ENCODE measurements at places on chromosomes 16 and 17.

DNA sequence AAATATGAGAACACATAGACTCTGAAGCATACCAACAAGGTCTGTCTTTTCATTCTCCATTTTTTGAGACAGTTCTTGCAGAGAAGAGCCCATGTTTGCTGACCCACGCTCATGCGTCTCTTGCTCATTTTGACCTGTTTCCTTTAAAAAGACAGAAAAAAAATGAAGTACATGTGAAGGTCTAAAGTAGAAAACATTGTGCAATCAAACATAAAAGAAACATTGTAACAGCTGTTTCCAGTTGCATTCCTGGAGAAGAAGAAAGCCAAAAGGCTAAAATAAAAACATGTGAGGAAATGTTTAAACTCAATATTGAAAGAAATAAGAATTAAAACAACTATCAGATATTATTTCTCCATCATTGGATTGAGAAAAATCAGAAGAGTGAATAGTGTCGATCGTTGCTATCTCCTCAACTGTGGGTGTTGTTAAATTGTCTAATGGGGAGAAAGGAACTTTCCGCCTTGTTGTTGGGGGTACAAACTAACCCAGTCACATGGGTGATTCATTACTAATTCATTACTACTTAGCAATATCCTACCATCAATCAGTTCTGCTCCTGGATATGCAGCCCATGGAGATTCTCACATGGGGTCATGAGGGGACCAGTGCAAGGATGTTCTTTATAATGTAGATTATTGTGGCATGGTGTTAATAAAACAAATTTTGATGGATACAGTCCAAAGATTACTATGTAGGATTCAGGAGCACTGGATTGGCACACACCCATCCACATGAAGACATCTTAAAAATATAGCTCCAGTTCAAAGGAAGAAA is 9.5 kb downstream of the ABCA9 start:
- DNase-seq = peak; percentile 20

DNA sequence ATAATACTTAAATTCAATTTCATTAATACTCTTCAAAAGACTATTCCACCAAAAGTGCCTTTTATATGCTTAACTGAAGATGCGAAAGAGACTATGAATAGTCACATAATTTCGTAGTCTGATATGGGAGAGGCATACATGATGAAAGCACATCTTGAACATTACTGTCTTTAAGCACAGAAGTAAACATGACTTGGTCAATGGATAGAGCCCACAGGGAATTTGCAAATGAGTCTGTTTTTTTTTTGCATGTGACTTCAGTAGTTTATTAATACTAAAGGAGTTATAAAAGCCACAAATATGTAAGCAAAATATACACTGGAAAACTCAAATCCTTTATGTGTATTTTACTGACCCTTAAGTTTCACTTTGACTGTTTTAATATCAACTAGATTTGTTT is 15.9 kb downstream of the ADPRM start:
- DNase-seq = no peak

DNA sequence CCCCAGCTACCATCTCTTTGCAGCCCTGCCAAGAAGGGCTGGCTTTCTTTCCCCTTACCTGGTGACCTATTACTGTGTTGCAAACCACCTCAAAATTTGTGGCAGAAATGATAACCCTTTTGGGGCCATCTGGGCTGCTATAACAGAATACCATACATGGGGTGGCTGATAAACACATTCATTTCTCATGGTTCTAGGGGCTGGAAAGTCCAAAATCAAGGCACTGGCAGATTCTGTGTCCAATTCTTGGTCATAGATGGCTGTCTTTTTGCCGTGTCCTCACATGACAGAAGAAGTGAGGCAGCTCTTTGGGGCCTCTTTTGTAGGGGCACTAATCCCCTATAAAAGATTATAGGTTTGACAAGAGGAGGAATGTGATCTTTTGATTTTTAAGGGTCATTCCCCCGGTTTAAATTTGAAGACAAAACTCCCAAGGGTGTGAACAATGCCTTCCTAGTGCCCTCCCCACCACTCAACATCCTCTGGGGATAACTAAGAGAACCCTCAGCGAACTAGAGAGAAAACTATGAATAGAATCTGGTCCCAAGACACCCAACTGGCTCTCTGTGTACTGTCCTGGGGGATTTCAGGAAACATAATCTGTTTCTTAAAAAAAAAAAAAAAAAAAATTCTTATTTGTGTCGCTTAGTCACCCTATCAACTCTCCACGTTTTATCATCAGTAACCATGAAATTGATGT is 1.7 kb upstream of the METTL22 start:
- no peak for DNase-seq

DNA sequence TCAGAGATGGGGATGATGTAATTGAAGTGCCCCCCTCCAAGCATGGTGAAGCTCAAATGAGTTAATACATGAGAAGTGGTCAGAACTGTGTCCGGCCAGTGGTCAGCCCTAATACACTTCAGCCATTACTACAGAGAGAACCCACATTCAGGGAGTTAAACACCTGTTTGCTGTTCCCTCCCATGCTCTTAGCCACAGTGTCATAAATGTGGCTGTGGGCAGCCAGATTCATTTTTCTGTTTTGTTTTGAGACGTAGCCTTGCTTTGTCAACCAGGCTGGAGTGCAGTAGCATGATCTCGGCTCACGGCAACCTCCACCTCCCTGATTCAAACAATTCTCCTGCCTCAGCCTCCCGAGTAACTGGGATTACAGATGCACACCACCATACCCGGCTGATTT is 139.9 kb downstream of the DNAH9 start:
- DNase-seq = no peak

- DNase-seq = no peak
Observed at GRCh38 chr17:17381446-17382064, 78.4 kb downstream of the NT5M start.

- no peak for DNase-seq
Observed at GRCh38 chr16:4976079-4976478, 17.9 kb downstream of the SEC14L5 start.

GRCh38 chr16:22874394-22874793 is 60.4 kb downstream of the HS3ST2 start:
- DNase-seq = no peak

DNA sequence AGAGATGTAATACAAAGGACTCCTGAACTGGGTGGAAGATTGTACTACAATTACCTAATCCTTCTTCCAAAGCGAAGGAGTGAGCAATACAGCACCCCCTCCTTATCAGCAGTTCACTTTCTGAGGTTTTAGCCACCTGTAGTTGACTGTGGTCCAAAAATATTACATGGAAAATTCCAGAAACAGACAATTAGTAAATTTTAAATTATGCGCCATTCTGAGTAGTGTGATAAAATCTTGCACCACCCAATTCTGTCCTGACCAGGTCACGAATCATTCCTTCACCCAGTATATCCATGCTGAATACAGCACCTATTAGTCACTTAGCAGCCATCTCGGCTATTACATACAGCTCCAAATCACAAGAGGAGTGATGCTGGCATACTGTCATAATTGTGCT is 23.2 kb downstream of the VPS53 start:
- DNase-seq = peak; percentile 65

- DNase-seq = no peak
Observed at GRCh38 chr16:23406024-23406423, 47.0 kb downstream of the COG7 start.

DNA sequence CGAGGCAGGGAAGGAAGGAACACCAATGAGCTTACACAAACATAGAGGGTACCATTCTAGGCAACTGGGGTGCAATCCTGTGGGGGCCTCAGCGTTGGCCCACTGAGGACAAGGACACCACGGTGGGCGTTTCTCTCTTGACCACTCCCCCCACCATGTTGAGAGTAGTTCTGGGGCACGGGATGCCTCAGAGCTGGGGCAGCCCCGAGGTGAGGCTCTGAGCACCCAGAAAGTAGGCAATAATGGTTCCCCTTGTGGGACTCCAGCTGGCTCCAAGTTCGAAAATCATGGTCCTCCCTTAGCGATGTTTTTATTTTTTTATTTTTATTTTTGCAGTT is 5.1 kb downstream of the PRSS21 start:
- no peak for DNase-seq

- DNase-seq = peak; percentile 69
Observed at GRCh38 chr17:2041561-2042389, at the start of gene OVCA2. Gene OVCA2, plus strand, starts transcription at chr17:2042022. Its CDS starts 26 bp downstream, at chr17:2042048.

GRCh38 chr16:47660540-47660939 is 199.4 kb downstream of the PHKB start:
- no peak for DNase-seq

DNA sequence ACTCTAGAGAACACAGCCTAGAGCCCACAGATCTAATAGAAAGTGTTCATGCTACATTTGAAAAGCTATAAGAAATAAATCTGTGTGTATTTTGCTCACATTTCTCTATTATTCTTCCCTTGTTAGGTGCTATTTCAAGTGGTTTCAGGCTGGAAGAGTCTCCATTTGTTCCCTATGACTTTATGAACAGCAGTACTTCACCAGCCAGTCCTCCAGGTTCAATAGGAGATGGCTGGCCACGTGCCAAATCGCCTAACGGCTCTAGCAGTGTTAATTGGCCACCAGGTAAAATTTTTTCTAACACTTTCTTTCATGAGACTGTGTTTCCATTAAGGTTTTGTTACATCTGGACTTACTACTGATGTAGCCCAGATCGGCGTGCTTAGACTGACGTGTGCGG is 30.7 kb upstream of the SLC5A11 start:
- no peak for DNase-seq

- peak; percentile 78 for DNase-seq
Observed at GRCh38 chr16:15507301-15507958, 73.0 kb downstream of the BMERB1 start.

- DNase-seq = no peak
Observed at GRCh38 chr17:77943971-77944370, 14.5 kb upstream of the TNRC6C start.

DNA sequence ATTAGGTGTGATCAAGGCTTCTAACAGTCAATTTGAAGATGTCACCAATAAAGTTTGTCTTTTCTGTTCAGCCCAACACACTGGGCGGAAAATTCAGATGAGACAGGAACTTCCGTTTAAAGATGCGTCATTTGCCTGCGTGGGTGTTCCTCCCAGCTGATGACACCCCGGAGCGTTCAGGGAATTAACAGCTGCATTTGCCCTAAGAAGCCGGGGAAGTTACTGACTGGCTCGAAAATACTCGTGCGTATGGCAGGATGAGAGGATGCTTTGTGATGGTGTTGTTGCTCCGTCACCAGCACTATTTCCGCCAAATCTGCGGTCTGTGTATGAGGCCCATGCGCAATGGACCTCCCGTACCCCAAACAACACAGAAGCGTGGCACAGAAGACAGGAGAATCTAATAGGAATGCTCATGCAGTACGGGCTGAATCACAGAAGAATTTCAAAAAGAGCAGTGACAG is 11.9 kb upstream of the PVALEF start:
- no peak for DNase-seq

DNA sequence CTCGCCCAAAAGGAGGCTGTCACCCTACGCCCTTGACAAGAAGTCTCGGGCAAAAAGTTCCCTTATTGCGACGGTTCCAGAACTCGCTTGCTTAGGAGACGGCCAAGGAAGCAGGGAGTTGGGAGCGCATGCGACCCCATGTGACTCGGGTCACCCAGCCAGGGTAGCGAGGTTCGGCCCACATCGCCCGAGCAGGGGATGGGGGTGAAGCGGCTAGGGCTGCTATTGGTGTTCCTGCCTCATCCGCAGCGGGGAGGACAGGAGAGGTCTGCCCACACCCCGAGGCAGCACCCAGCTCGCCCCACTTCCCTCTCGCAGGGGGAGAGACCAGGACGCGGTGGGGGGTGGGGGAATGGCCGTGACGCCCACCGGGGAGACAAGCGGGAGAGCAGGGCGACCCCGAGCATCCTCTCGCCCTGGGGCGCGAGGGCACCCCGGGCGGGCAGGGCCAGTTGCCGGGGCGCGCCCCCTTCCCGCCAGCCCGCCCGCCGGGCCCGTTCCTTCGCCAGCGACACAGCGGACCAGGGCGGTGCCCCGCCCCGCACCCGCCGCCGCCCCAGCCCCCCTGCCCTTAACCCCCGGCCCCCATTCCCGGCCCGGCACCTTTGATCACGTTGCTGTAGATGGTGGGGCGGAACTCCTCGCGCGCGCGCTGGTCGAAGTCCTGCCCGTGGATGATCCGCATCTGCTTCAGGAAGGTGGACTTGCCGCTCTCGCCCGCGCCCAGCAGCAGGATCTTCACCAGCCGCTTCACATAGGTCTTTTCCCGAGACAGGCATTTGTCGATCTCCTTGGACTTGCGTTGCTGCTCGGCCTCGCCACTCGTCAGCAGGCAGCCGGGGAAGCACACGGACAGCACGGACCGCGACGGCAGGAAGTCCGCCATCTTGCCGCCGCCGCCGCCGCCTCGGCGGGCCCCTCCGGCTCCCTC is 567 bp downstream of the GNA13 start:
- DNase-seq = no peak

- no peak for DNase-seq
Observed at GRCh38 chr17:6756425-6757031, 682 bp downstream of the XAF1 start.

DNA sequence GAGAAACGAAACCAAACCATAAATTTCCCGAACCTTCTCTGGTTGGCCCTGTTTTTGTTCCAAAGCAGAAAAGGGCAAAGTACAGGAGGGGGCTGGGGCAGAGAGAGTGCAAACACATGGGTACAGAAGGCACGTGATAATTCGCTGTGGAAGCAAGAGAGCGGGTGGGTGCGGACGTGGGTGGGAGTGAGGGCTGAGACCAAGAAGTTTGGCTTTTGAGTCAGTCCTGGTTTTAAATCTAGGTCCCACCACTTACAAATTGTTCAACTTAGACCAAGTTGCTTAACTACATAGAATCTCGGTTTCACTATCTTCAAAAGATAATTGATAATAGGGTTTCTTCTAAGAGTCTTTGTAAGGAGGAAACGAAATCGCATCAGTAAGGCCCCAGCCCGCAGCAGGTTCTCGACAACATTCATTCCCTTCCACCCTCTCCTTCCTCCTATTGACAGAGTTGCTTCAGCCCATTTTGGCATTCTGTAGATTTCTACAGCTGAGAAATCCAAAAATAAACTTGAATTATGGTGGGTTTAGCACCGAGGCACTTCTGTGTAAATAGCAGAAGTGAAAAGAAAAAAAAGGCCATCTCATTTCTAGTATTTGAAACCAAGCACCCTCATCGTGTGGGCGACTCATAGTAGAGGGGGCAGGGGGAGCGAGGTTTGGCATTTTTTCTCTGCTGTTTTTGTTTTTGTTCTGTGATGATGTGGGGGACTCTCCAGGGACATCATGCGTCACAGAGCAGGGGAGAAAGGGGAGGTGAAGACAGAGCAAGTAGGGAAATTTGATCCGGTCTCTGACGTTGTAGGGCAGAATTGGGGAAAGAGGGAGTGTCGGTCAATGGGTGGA is 33.6 kb upstream of the CCR7 start:
- no peak for DNase-seq

- DNase-seq = no peak
Observed at GRCh38 chr16:50627419-50627818, 53.7 kb downstream of the SNX20 start.

GRCh38 chr16:66712512-66712911 is 16.0 kb upstream of the CMTM4 start:
- DNase-seq = no peak
